ENCODE measurements at places on chromosomes 7 and 10. TPM values are rescaled to one million over a fixed set of nuclear protein-coding genes. Genes with fewer than 3 reads are reported as not detected.
A peak's percentile ranks its signal among the peaks of the same experiment; 100 is the strongest.

The KCNMA1 gene
- total RNA-seq = 0.69 TPM

The THSD7A gene
- 0.10 TPM for total RNA-seq

The HKDC1 gene
- total RNA-seq = 0.08 TPM

The PNLIP gene
- not detected for total RNA-seq

DNA sequence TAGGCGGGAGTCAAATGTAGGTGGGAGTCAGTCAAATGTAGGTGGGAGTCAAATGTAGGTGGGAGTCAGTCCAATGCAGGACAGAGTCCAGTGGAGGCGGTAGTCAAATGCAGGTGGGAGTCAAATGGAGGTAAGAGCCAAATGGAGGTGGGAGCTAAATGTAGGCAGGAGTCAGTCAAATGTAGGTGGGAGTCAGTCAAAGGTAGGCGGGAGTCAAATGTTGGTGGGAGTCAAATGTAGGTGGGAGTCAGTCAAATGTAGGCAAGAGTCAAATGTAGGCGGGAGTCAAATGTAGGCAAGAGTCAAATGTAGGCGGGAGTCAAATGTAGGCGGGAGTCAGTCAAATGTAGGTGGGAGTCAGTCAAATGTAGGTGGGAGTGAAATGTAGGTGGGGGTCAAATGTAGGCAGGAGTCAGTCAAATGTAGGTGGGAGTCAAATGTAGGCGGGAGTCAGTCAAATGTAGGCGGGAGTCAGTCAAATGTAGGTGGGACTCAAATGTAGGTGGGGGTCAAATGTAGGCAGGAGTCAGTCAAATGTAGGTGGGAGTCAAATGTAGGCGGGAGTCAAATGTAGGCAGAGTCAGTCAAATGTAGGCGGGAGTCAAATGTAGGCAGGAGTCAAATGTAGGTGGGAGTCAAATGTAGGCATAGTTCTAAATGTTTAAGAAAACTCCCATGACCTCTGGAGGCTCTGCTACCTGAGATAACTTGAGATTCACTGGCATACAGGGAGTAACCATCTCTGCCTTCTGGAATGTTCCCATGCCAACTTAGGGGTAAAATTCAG is 30.2 kb upstream of the ZFAND2A start:
- DNase-seq = no peak

DNA sequence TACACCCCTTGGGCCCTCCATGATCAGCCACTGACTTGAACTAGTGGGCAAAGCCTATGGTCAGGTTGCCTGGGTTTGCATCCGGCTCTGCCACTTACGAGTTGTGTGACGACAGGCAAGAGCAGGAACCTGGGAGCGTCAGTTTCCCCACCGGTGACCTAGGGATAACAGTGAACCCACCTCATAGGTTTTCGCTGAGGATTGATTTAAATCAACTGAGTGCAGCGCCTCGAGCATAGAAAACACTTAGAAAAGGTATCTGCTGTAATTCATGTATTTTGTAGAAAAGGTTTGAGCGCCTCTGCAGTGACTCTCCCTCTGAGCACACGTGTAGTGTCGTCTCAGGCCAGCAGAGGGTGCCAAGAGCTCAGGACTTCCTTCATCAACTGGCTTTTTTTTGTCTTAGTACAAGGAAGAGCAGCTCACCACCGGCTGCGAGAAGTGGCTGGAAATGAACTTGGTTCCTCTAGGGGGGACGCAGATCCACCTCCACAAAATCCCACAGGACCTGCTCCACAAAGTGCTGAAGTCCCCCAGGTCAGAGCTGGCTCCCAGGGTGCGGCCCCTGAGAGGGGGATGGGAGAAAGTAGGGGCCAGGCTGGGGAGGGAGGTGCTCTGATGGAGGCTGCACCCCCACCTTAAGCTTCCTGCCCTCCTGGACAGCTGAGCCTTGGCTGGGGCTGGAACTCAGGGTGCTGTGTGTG is 27.7 kb downstream of the BTBD16 start:
- DNase-seq = peak; percentile 91

- DNase-seq = peak; percentile 44
These were observed 45.1 kb downstream of the CYTH3 start for GRCh38 chr7:6227294-6227846.
